ENCODE measurements at places on chromosomes 4 and X.

GRCh38 chrX:56783450-56783831, 54.4 kb downstream of the NBDY start:
- no peak for DNase-seq

GRCh38 chr4:8353912-8354453, 84.4 kb downstream of the HTRA3 start:
- no peak for DNase-seq

DNA sequence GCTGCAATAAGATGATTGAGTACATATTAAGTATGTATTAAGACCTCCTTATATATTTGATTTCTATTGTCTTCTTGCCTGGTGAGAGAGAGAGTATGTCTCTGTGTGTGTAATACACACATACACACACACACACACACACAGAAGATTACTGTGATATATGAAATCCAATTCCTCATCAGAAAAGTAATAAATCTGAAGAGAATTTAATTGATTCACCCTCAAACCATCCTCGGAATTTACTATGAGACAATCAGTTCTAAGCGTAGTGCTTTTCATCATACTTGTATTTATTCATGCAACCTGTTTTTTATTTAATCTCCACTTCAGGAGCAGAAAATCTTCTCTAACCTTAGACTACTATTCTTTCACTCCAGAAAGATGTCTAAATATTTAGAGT, 62.3 kb upstream of the TLL1 start:
- no peak for DNase-seq

DNA sequence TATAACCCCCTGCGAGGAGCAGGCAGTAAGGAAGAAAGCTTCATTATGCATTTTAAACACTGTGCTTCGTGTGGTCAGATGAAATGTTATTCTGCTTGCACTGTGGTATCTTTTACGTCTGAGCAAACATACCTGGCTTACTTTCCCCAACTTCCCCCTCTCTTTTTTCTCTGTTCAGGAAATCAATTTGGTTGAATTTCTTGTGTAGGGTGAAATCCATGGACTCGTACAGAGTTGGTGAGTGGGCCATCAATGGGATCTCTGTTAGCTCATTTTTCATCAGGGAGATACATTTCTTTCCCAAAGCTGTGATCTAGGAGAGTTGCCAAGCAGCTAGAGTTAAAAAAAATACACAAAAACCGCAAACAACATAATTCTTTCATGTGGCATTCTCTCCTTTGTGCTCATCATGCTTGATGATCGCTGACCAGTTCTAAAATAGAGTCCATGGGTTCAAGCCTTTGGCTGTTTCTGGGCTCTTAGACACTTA, 98.5 kb downstream of the FRAS1 start:
- DNase-seq: no peak

DNA sequence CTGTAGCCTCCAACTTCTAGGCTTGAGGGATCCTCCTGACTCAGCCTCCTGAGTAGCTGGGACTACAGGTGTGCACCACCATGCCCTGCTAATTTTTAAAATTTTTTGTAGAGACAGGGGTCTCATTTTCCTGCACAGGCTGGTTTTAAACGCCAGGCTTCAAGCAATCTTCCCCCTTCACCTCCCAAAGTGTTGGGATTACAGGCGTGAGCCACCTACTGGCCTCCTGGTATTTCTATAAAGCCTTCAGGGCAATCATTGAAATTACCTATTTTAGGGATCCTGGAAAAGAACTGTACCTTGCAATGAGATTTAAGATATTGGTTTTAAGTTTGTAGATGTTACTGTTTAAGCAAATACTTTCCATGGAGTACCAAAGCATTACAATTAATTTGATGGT, 13.5 kb upstream of the PLS3 start:
- no peak for DNase-seq

GRCh38 chr4:8694226-8694625, 101.7 kb downstream of the CPZ start:
- no peak for DNase-seq
